ENCODE measurements at places on chromosomes 12 and 14.

- no peak for DNase-seq
These were observed 65.3 kb downstream of the DPF3 start for GRCh38 chr14:72828604-72829003.

- no peak for DNase-seq
These were observed 105.8 kb downstream of the TGFB3 start for GRCh38 chr14:75875958-75876357.

DNA sequence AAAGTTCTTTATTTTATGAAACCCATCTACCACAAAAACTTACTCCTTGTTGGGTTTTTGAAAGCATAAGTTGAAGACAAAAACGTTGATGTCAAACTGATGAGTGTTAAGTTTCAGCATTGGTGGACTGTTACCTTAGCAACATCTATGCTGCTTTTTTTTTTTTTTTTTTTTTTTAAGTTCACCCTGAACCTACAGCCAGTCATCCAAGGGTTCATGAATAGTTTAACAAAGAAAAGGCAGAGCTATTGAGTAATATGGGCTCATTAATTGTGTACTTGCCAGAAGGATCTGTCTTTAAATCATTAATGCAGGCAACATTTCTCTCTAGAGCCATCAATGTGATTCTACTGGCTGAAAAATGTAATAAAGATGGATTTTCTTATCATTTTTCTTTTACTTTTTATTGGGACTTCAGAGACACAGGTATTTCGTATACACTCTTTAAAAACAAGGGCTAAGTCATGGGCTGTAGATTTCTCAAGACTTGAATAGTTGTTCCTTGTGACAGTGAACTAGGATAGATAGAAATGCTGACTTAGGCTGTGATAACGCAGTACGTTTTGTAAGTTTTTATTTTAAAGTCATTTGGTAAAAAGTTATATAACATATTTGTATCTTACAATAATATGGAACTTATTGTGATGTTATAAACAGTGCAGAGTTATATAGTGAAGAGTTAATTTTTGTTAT, at the start of gene PTPRQ:
TSS of gene PTPRQ (plus strand) at position 262 of the 693 bp plus-strand sequence. CDS start at position 373, 111 bp downstream.
- DNase-seq = no peak

DNA sequence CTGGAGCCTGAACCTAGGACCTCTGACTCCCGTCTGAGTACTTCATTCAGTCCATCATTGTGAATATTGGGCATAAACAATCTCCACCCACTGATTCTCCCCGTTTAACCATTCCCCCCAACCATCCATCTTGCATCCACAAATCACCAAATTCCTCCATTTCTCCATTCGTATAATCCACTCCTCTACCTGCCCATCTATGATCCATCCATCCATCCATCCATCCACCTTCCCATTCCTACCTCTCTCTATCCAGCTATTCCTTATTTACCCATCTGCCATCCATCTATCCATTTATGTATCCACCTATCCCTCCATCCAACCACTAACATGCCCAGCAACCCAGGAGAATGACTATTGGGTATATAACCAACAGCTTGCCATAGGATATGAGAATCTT, 87.5 kb downstream of the CALM1 start:
- no peak for DNase-seq

DNA sequence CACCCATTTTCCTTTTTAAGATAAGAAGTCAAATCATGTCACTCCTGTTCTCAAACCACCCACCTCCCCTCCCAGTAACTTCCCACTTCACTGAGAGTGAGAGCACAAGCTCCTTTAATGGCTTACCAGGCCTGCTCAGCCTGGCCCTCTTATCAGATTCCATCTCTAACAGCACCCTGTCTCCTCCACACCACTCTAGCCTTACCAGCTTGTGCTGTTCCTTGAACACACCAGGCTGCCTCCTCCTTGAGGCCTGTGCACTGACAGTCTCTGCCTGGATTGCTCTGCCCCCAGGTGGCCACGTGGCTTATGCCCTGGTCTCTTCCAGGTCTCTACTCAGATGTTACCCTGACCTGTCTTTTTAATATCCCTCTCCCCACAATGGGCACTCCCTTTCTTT, 40.1 kb upstream of the EVL start:
- no peak for DNase-seq

DNA sequence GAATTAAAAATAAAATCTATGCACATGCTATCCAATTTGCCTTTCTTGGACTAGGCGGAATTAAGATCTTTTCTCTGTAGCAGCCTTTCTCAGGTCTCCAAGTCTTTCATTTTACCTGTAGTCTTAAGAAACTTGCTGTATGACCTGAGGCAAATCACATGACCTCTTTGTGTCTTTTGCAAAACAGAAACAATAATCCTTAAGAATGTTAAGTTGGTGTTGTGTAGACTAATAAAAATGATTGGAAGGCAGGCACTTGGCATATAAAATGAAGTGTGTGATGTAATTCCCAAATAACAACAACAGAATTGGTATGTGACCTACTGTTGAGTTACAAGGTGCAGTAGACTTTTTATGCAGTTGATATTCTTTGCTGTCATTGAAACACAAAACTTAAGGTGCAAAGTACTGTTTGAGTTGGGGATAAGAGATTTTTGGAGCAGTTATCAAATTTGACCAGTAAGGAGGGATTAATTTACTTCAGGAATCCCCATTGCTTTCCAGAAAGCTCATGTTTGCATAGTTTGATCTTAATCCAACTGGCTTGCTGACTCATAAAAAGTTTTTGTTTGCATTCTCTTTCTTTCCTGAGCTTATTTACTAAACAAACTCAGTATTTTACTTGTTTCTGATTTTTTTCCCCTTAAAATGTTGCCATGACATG, 51.4 kb downstream of the SUSD6 start:
- DNase-seq = no peak

GRCh38 chr12:127024791-127025190, 1242.2 kb upstream of the TMEM132C start:
- no peak for DNase-seq

DNA sequence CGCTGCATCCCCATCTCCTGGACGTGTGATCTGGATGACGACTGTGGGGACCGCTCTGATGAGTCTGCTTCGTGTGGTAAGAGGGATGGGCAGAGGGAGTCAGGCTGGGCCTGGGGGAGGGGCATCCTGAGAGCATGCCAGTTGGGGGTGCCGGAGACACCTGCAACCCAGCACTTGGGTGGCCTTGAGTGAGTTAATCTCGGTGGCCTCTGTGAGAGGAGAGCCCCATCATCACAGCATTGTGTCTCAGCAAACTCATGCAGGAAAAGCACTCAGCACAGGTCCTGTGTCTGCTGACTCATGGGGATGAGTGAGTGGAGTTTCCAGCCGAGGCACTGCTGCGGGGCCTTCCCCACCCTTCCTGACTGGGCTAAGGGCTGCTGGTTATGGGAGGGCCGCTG, 19.6 kb upstream of the LRP1-AS start:
- DNase-seq = no peak

DNA sequence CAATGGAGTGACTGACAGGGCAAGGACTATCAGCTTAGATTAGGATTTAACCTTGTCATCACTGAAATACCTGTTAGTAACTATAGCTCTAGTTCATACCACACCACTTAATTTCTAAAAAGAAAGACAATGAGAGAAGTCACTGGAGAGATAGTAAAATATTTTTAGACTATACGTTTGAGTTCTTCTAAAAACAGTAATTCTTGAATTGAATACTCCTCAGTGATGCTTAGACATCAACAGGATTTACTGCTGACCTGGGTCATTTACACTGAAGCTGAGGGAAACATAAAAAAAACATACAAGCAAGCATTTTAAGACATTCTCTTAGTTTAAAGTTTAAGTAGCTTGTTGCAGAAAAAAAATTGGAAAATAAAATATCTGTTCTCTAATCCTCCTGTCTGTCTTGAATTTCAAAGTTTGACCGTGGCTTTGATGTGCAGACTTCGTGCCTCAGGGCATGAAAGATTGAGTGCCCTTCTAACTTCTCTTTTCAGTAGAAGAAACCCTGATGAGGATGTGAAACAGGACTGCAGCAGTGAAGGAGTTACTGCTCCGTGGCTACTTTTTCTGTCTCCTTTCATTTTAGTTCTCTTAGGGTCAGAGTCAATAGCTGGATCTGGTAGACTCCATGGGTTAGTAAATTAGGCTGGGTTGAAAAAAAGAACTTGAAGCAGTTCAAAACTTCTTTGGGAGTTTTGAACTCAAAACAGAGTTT, 172.2 kb downstream of the PTPRO start:
- no peak for DNase-seq

DNA sequence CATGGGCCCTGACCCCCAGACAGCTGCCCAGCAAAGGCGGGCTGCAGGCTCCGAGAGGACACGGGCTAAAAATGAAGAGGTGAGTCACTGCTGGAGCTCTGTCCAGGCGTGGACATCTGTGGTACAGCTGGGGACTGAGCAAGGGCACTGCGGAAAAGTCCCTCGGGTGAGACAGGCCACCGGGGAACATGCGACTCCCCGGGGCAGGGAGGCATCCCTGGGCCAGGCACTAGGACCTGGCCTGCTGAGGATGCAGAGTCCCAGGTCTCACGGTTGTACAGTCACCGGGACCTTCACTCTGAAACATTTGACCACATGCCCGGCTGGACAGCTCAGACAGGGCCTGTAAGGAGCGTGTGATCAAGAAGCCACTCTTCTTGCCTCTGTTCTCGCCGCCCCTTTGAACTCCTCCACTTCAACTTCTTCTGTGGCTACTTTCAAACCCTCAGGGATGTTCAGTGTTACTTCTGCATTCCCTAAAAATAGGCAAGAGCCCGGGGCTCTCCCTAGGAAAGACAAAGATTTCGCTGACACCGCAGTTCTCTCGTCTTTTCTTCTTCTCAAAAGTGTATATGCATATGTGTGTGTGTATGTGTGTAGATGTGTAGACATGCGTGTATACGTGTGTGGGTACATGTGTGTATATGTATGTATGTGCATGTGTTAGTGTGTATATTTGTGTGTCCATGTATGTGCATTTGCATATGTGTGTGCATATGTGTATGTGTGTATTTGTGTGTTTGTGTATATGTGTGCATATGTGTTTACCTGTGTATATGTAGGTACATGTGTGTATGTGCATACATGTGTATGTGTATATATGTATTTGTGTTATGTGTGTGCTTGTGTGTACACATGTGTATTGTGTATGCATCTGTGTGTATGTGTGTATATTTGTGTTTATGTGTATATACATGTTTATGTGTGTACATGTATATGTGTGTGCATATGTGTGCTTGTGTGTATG, 5.0 kb upstream of the RFLNA start:
- DNase-seq = no peak

- no peak for DNase-seq
These were observed 16.5 kb downstream of the NPC2 start for GRCh38 chr14:74476607-74477006.

DNA sequence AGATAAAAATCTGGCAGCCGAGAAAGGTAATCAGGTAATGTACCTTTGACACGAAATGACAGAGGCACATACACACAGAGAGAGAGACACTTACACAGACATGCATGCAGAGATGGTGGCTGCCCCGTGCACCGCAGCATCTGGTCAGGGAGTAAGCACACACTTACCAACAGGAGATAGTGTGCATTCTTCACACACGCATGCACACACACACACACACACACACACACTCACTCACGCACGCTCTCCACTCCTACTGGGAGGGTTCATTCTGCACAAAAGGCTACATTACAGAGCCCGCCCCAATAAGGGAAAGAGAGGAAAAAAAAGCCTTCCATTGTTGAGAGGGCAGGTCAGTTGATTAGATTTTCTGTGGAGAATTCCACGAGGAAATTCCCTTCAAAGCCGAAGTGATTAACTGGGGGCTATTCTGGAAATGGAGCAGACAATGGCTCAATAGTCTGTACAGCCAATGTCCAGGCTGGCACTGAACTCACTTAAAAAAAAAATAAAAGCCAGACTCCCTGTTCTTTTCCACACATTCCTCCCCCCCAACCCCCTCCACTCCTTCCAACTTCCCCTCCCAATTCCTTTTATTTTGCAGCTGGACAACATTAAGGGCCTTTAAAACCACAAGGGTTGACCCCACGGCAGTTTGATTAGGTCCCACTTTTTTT, 1.4 kb upstream of the SOX5 start:
- DNase-seq = no peak

DNA sequence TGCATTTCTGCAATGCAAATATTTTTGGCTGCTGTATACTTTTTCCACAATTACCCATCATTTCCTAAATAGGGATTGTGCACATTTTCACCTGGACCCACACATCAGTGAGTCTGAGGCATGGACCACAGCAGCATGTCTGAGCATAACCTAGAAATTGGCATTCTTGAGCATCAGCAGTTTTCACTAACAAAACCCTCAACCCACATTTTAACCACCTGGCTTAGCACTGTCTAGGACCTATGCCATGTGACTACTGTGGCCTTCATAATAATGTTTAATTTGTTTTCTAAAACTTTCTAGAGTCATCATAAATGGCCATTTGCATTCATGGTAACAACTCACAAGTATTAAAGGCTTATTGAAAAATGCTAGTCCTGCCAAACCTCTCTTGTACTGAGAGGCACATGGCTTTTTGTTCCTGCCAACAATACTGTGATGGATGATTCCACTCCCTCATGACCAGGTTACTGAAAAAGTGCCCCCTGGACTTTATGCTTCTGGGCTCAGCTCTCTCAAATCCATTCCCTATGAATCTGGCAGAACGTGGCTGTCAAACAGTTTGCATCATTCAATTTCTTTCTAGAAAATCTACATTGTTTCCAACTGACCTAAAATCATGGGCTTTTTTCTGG, 240.0 kb downstream of the MDGA2 start:
- no peak for DNase-seq

DNA sequence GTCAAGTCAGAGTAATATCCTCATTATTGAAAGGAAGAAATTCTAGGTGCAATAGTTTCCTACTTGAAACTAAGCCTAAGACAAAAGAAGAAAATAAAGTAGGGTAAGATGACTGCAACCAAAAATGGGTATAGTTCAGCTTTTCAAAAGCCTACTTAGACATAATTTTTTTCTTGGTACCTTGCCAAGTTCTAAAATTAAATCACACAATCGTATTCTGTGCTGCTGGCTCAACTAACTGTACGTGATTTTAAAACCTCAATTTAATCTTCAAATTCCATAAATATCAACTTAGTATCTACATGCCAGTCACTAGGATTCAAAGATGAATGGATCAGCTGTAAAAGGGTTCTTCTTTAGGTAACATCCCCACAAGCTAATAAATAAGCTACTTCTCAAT, 56.9 kb downstream of the SCAF11 start:
- DNase-seq = no peak

GRCh38 chr14:96662116-96662970, 134.8 kb upstream of the VRK1 start:
- DNase-seq = no peak

DNA sequence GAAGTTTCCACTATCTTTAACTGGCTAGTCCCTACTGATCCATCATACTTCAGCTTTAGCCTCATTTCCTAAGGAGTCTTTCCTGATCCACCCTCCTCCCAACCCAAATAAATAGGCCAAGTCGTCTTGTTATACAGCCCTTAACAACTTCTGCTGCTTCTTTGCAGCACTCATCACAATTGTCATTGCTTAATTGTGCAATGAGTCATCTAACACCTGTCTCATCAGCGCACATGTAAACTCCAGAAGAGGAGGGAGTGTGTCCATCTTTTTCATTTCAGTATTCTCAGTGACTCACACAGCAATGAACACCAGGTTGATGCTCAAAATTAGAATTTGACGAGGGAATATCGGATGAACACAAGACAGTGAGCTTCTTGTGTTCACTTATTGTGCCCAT, 87.3 kb downstream of the SUDS3 start:
- no peak for DNase-seq

Measured in stimulated activated CD4-positive, alpha-beta T cell treated with anti-CD3 and anti-CD28 coated beads, Interleukin-1b, Interleukin-23, amount 100 ng/mL, for 1 hour (primary cell).